ENCODE measurements at places on chromosomes 6 and 20.

- DNase-seq = no peak
Measured at GRCh38 chr20:49568278-49569151, 578 bp upstream of the PTGIS start.

- no peak for DNase-seq
Measured at GRCh38 chr6:13419422-13420195, 67.8 kb downstream of the GFOD1 start.

DNA sequence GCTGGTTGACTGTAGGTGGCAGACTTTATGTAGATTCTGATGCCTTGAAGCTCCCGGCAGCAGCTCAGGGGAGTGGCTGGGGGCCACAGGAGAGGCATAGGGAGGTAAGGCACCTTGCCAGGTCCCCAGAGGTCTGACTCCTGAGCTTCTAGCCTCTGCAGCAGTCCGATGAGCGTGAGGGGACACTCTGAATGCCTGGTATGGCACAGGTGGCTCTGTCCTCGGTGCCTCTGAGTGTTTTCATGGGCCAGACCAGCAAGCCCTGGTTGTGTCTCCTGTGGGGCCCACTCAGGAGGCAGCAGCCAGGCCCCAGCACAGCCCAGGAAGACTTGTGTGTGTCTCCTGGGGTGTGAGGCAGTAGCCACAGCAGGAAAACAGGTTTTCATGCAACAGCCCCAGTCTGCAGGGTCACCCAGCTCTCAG, 39.7 kb upstream of the IRF4 start:
- no peak for DNase-seq

DNA sequence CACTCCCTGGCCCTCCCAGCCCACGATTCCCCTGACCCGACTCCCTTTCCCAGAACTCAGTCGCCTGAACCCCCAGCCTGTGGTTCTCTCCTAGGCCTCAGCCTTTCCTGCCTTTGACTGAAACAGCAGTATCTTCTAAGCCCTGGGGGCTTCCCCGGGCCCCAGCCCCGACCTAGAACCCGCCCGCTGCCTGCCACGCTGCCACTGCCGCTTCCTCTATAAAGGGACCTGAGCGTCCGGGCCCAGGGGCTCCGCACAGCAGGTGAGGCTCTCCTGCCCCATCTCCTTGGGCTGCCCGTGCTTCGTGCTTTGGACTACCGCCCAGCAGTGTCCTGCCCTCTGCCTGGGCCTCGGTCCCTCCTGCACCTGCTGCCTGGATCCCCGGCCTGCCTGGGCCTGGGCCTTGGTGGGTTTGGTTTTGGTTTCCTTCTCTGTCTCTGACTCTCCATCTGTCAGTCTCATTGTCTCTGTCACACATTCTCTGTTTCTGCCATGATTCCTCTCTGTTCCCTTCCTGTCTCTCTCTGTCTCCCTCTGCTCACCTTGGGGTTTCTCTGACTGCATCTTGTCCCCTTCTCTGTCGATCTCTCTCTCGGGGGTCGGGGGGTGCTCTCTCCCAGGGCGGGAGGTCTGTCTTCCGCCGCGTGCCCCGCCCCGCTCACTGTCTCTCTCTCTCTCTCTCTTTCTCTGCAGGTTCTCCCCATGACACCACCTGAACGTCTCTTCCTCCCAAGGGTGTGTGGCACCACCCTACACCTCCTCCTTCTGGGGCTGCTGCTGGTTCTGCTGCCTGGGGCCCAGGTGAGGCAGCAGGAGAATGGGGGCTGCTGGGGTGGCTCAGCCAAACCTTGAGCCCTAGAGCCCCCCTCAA, at the start of gene LTA:
Gene LTA (plus strand): TSS at position 249 of the 871 bp plus-strand sequence. CDS start 454 bp downstream, at position 703.
- DNase-seq = peak; percentile 54

- DNase-seq = no peak
Measured at GRCh38 chr6:17865243-17865642, 122.2 kb downstream of the KIF13A start.

- DNase-seq = no peak
Measured at GRCh38 chr6:46963626-46964025, 41.9 kb upstream of the ADGRF5 start.

- DNase-seq = no peak
Measured at GRCh38 chr6:130760006-130760405, 67.2 kb upstream of the SMLR1 start.

- DNase-seq = no peak
Measured at GRCh38 chr6:167946604-167947003, 50.9 kb upstream of the KIF25 start.

DNA sequence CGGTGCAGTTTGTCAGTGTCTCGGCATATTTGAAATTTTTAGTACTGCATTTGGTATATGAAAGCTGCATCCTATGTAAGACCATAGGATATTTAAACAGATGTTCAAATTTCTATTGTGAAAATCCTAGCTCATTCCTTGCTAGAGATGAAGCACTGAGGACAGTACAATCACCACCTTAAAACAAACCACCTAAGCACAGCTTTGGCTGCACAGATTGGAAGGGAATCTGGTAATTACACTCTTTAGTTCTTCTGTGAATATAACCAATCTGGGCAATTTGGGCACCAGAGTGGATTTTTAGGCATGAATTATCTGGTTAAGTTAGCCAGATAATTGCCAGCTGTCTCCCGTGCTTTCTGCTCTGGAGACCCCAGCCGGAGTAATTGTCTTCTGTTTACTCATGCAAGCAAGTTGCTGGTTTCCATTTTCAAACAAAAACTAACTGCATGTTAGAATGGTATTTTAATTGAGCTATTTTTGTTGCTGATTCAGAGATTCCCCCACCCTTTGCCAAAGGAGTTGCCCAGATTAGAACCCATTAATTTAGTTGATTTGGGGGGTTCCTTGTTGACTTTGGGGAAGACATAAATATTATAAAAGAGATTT, 36.9 kb downstream of the E2F3 start:
- no peak for DNase-seq

DNA sequence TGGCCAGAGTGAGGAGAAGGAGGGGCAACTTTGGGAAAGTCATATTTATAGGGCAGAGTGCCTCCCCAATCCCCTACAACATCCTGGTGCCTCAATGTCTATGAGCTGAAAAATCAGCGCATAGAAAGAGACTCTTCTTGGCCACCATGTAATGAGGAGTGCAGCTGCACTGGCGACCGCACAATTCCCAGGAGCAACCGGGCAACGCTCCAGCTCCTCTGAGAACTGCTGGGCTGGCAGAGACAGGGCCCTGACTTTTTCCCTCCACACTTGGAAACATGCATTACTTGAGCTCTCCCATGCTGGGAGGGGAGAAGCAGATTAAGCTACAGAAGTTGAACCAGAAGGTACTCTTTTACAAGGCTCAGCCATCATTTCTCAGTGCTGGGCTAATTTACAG, 31.4 kb upstream of the MARCKS start:
- no peak for DNase-seq

GRCh38 chr20:1215386-1216170, 10.3 kb upstream of the RAD21L1 start:
- no peak for DNase-seq

- DNase-seq = no peak
Measured at GRCh38 chr6:150157081-150157480, 14.2 kb downstream of the PPP1R14C start.

- no peak for DNase-seq
Measured at GRCh38 chr20:1588533-1589460, 31.0 kb downstream of the SIRPB1 start.

DNA sequence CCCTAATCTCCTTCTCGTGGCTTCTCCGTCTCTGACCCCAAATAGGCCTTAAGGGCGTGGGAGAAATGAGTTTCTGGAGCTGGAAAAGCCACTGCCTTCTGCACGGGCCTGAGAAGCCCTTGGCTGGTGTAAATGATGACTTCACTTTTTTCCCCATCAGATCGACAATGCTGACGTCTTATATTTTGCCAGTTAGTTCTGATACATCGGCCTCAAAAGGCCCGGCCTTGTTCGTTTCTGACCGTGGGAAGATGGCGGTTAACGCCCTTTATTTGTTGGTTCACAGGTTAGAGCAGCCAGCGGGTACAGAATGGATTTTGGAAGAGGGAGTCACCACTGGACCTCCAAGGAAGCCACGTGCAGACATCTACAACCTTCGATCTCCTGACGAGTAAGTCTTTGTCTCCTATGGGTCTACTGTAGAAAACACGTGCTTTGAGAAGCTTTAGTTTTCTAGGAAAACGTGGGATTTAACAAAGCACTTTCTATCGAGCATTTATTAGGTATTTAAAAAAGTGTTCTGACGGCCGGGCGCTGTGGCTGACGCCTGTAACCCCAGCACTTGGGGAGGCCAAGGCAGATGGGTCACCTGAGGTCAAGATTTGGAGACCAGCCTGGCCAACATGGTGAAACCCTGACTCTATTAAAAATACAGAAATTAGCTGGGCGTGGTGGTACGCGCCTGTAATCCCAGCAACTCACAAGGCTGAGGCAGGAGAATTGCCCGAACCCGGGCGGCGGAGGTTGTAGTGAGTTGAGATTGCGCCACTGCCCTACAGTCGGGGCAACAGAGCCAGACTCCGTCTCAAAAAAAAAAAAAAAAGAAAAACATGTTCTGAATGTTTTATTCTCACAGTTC, 1.2 kb upstream of the ZNFX1 start:
- DNase-seq = no peak

GRCh38 chr6:95572098-95572497, 5.2 kb upstream of the MANEA start:
- DNase-seq = no peak

- no peak for DNase-seq
Measured at GRCh38 chr6:52976591-52977035, 18.5 kb downstream of the GSTA4 start.

DNA sequence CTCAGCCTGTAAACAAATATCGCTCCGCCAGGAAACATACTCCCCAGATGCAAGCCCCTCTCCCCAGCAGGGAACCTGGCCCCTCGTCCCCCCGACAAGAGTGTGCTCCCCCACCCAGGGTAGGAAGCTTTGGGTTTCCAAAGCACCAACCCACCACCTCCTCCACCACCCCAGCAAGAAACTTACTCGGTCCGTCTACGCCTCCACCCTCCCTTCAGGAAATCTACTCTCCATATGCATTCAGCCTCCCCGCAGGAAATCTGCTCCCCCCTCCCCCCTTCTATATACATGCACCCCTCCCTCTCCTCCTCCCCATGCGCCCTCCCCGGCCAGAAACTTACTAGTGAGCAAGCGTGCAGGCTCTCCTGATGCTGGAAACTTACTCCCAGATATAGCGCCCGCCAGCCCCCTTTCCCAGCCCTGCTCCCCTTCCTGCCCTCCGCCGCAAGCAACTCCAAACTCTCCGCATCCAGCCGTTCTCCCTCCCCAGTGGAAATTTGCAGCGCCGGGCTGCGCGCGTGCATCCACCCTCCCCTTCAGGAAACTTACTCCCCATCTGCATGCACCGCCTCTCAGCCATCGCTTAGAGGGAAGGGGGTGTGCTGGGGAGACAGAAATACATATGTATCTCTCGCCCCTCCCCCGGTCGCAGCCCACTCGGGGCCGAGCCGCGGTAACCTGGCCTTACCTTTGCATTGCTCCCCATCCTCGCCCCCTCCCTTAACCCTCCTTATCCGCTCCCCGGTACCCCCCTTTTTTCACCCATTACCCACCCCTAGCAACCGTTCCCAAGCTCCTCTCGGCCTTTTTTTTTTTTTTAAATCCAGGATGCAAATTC, at the start of gene TRERF1:
Gene TRERF1 (minus strand): TSS at position 594 of the 838 bp plus-strand sequence. CDS start 182,336 bp downstream, outside the sequence.
- no peak for DNase-seq

- DNase-seq = no peak
Measured at GRCh38 chr6:168634541-168635328, 193.8 kb downstream of the SMOC2 start.

DNA sequence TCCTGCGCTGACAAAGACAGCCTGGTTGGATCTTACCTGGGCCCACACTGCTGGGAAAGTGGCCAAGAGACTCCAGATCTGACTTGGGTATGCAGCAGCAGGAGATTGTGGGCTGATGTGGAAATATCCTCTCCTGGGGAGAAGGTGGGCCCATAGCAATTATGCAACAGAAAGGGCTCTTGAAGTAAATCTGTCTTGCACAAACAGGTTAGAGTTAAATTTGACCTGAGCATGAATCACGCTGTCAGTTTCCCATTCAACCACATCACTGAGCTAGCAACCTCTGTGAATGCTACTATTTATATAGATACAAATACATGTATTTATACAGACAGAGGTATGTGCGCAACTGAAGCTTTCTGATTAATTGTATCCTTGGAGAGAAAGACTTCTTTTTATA, 28.3 kb upstream of the PDYN start:
- DNase-seq = no peak
